ENCODE measurements at places on chromosomes 2 and 18.

GRCh38 chr2:47404356-47404755 is 1.4 kb downstream of the MSH2 start:
- DNase-seq: no peak

- no peak for DNase-seq
Measured at GRCh38 chr18:61655630-61656029, 237.2 kb downstream of the RNF152 start.

GRCh38 chr2:138827426-138828054 is 47.4 kb upstream of the NXPH2 start:
- DNase-seq: no peak

DNA sequence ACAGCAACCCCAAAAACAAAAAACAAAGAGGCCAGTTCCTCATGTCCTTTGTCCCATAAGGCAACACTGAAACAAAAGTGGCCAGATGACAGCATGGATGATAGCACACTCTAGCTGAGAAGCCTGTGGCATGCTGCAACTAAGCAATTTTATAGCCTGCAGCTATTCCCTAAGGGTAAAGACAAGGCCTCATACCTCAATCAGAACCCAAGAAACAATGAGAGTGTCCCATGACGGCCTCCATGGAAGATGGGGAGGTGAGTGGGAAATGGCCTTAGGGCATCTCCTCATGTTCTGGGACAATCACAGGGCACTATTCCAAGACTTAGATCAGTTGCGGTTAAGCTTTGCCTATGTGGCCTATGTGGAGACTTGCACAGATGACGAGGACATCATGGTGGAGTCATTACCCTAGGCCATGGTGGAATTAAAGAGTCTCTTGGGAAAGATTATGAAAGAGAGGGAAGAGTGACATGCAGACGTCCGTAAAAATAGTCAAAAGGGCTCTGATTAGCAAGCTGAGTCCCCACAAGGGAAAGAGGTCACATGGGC is 103.1 kb downstream of the INO80D start:
- DNase-seq: no peak

DNA sequence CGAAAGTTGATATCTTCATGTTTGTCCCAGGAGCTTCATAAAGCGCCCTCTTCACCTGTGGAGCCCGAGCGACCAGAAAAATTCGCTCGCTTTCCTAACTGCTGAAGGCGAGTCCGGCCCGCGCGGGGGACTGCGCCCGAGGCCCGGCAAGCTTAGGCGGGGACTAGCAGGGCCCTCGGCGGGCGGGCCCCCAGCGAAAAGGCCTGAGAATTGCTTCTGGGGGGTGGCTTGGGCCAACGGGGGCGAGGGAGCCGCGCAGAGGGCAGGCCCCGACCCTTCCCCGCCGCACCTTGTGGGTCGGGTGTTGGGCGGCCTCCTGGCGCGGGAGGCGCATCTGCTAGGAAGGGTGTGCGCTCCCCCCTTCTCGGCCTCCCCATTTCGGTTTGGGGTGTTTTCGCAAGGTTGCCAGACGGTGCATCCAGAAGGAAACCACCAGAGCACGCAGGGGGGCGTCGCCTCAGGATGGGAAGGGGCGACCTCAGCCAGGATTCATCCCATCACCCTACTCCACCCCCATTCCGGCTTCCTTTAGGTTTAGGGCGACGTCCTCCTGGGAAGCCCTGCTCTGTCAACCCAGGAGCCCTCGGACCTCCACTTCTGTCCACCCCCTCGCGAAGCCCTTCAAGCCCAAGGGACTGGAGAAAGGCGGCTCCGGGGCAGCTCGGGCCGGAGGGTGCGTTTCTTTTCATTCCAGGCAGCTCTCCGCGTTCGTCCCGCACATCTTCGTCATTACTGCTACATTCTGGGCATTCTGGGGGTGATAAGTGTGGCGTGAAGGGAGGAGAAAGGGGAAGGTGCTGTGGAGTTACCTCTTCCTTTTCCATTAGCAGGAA is 9.1 kb downstream of the SP9 start:
- no peak for DNase-seq

DNA sequence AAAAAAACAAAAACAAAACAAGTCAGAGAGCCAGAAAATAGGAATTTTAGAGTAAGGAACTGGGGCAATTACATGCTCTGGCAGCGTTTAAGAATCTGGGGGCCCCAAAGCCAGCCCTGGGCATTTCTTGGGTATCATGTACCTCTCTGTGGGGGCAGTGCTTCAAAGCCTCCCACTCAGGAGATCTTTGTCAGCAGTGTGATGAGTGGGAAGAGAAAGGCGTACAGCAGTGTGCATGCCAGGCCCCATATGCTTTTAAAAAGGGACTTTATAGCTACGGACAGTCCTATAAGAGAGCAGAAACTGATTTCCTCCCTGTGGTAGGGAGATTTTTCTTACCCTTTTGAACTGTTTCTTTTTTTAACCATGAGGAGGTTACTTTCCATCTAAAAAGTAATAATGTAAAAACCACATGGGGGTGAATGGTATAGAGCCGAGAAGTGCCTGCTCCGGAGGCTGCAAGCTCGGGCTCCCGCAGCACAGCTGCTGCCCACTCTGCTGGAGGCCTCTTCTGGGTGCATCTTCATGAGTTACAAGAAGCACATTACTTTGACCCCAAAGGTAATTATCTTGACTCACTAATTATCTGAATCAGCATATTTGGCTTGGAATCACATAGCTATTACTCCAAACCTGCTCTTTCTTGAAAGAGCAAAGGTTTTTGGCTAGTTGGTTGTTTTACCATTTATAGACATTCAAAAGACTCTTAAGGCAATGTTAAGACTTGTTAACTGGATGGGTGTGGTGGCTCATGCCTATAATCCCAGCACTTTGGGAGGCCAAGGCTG is 46.4 kb downstream of the PROC start:
- no peak for DNase-seq

- DNase-seq: no peak
Measured at GRCh38 chr2:102336502-102336945, 19.1 kb upstream of the IL18R1 start.

- DNase-seq: no peak
Measured at GRCh38 chr2:236167297-236168109, 683 bp downstream of the GBX2 start.

DNA sequence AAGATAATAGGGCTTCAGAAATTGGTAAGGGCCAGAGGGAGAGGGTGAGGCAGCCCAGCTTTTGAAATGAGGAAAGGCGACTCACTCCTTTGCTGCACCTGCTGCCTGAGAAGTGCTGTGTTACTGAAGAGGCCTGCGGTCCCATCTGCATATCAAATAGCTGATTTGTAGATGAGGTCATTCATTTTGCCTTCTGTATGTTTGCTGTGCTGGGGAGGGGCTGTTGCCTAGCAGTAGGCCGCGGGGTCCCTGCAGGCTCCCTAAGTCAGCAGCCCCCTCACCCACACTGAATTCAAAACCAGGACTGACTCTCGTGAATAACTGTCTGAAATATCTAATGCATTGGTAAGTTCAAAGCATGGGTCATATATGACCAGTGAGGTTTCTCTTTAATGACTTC is 377.2 kb downstream of the SOX11 start:
- DNase-seq: no peak
